ENCODE measurements at places on chromosomes 3 and 15. TPM values are rescaled to one million over a fixed set of nuclear protein-coding genes. Genes with fewer than 3 reads are reported as not detected.

GRCh38 chr3:136658946-136659682 is 93.1 kb downstream of the STAG1 start:
- peak; percentile 11 for DNase-seq

The VGLL3 gene
- total RNA-seq = 53.1 TPM

The CASR gene
- not detected for total RNA-seq

The RAB6B gene
- 1.8 TPM for total RNA-seq

GRCh38 chr15:53447053-53447574 is 312.3 kb downstream of the WDR72 start:
- no peak for DNase-seq

GRCh38 chr3:85148036-85148435 is 189.2 kb downstream of the CADM2 start:
- DNase-seq = no peak

DNA sequence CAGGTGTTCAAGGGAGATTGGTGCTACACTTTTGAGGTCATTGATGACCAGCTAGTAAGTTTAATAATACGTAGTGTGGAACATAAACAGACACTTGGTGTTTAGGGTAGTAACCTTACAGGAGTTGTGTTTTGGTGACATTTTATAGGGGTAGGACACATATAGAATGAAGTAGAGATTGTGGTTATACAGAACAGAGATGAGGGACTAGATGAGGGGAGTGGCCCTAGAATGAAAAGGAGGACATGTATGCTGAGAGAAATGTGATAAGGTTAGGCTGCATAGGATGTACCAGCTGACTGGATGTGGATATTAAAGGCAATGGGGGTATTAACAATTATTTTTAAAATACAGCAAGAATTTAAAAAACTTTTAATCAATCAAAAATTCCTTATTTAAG is 8.0 kb downstream of the MBNL1 start:
- no peak for DNase-seq

Measured in skin of body (tissue), 3 donors.